Stimulated activated CD4-positive, alpha-beta T cell treated with anti-CD3 and anti-CD28 coated beads, Interleukin-2, amount 100 ng/mL, for 24 hours (primary cell): ENCODE measurements at places on chromosomes 12 and 14.
A peak's percentile ranks its signal among the peaks of the same experiment; 100 is the strongest.

- DNase-seq, result no peak
Observed at GRCh38 chr14:54929556-54929955, 26.9 kb upstream of the GCH1 start.

GRCh38 chr14:103078420-103078749 is 5.6 kb upstream of the LBHD2 start:
- DNase-seq, result peak; percentile 72

DNA sequence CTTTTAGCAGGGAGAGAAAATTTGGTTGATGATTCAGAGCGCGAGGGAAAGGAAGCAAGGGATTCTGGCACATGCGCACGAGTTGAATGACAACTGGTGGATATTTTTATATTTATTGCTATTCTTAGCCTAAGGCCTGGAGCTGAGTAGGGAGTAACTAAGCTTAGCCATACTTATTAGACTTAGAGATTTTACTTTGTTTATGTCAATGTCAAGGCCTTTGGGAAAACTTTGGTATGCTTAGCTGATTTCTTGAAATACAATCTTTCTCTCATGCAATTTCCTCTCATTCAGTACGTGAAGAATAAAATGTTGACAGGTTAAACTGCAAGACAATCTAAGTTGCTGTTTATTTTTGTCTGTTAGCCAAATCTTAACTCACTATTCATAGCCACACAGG is 101.1 kb downstream of the CRADD start:
- DNase-seq, result no peak

- DNase-seq, result no peak
Observed at GRCh38 chr14:81311778-81312177, 88.3 kb downstream of the STON2 start.

DNA sequence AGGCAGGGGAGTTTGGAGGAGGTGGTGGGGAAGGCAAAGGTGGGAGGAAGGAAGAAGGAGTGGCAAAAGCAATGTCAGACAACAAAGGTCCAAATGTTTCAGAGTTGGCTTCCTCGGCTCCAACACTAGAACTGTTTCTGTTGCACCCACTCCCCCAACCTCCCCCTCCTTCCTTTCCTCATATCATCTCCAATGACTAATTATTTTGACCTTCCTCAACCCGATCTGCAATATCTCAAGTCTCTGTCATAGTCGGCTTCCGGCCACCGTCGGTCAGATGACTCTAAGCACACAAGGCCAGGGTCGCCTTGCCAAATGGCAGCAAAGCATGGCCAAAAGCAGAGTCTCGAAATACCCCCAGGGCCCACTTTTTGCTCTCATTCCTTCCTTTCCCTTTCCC is 637.0 kb upstream of the TBX3 start:
- no peak for DNase-seq

DNA sequence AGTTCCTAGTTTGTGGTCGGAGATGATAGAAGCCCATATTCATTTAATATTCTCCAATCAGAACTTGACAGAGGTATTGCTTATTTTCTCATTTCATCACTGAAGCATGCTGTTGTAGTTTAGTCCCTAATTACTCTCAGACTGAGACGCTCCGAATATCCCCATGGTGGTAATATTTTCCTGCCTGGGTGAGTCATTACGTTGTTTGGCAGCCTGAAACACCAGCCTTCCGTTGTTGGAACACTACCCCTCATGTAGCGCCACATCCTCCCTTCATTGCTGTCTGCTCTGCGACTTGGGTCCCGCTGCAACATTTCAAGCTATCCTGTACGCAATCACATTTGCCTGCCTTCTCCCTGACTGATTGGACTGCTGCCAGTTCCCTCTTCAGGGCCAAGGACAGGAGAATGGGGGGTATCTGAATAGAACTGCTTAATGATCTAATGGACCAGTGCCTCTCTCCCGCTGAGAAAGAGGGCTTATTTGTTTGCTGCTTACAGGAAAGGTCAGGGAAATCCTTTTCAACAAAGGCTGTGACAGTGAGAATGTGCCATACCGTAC is 369.1 kb downstream of the NPAS3 start:
- no peak for DNase-seq

- DNase-seq, result peak; percentile 18
Observed at GRCh38 chr14:32702562-32702961, 236.1 kb upstream of the NPAS3 start.

DNA sequence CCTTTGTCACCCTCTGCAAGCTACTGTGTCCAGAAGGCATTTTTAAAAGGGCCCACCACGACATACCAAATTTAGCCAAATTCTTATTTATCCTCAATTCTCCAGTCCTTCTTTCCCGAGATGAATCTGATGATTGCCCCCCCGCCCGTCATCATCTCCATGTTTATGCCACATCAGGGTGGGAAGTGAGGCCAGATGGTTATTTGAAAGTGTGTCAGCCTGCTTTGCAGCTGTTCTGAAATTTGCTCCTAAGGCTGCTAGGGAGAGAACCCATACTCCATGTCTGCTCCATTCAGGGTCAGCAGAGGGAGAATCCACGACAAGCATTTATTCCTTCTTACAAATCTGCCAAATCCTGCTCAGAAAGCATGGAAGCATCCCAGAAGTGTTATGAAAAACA is 337.8 kb downstream of the ADAMTS20 start:
- no peak for DNase-seq

DNA sequence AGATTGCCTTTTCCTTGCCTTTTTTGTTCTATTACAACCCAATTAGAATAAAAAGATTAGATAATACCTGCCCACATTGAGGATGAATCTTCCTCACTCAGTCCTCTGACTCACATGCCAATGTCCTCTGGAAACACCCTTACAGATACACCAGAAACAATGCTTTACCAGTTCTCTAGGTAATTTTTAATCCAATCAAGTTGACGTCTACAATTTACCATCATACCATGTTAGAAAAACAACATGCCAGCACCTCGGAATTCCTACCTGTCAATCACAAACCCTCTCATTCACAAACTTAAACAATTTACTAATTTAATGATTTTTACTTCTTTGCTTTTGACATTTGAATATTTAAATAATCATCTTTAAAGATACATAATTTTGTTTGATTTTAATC is 953.8 kb downstream of the TRHDE start:
- DNase-seq, result no peak

- DNase-seq, result no peak
Observed at GRCh38 chr12:46562625-46563225, 190.2 kb upstream of the SLC38A2 start.

DNA sequence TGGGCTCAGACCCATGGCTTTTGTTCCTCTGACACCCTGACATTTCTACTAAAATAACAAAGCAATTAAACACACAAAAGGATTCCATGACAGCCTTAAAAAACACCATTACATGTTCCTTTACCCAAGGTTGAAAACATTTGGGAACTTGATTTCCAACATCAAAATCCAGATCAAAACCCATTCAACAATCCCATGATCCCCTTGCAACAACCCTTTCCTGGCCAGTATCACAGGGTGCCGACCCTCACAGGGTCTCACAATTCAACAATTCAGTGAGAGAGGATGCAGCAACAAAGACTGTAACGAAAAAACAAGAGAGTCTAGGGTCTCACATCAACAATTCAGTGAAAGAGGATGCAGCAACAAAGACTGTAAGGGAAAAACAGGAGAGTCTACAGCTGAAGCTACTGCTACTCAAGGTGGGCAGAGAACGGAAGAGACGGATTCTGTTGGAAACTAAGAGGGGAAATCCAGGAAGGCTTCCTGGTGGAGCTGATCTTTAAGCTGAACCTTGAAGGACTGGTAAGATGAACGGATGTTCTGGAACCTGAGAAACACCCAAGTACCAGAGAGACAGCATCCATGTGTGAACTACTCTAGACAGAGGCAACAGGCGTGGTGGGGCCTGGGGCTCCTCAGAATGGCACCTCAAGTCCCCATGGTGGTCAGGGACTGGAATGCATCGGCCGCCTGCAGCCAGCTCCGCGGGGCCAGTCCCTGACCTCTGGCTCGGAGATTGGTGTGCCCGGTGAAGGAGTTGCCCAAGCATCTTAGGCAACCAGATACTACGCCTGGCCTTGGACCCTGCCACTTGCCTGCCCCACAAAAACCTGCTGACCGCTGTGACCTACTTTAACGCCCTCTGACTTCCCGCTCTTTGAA is 22.7 kb upstream of the ZFP36L1 start:
- no peak for DNase-seq

- no peak for DNase-seq
Observed at GRCh38 chr14:104845033-104845666, 19.9 kb upstream of the CEP170B start.

DNA sequence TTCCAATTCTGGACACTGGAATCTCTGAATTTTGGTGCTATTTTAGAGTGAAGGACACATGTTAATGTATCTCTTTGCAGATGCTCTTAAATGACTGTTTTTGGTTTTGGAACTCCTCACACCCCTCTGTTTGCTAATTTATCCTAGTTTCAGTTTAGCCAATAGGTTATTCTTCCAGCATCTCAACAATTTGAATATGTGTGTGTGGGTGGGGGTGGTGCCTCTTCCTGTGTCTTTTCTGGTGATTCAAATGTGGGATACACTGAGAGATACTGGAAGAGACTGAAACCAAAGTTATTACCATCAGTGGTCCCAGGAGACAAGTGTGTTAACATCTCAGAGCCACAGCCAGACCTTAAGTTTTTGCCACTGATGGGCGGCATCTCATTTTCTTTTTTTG is 1317.4 kb upstream of the TMEM132C start:
- no peak for DNase-seq

DNA sequence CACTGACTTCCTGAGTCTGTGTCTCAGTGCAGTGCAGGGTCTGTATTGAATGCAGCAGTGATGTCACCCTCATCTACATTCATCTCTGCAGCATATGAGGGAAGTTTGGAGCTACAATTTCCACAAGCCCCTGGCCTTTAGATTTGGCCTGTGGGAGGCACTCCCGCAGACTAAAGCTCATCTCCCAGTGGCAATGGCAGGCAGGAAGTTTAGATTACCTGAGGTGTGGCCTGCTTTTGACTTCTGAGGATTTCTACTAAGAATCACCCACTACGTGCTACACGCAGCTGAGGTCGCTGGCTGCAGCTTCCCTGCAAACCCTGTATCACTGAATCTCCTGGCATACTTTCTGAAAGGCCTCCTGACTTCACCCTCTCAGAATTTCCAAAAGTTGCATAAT is 202.2 kb upstream of the PRKD1 start:
- DNase-seq, result no peak

GRCh38 chr12:104495786-104496185 is 39.0 kb downstream of the CHST11 start:
- no peak for DNase-seq

DNA sequence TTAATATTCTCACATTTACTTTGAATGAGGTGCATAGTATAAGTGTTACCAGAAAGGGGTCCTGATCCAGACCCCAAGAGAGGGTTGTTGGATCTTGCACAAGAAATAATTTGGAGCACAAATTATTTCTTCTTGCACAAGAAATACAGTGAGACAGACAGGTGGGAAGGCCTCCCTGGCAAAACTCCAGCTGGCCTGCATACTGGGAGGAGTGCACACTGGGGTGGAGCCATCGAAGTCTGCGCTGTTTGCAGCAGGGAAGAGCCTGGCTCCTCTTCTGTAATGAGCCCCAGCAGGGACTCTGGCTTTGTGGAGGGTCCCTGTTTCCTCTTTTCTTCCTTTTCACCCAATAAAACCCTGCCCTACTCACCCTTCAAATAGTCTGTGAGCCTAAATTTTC is 141.6 kb downstream of the GLT1D1 start:
- no peak for DNase-seq

- DNase-seq, result no peak
Observed at GRCh38 chr14:90782892-90783291, 33.3 kb downstream of the TTC7B start.

DNA sequence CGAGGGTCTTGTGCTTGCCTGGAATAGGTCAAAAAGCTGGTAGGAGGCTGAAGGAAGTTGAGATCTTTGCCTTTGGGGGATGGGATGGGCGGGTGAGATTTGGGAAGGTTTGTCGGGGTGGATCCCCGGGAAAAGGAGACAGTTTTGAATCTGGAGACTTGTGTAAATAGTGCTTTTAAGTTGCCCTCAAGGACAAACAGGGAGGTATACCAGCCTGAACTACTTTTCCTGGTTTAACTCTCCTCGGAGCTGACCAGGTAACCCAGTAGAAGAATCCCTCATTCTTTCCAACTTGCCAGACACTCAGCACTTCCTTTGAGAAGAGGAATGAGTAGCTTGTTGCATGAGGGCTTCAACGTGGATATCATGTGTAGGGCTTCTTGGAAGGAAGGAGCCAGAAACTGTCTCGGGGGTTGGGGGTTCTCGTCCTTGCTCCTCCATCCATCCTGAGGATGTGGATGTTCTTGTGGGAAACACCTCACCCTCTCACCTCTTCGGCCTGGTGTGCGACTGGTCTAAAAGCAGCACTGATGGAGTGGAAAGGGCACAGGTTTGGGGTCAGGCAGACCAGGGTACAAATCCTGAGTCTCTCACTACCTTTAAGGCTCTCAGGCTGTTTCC is 1.9 kb downstream of the TEAD4 start:
- no peak for DNase-seq

GRCh38 chr14:36931791-36932190 is 240.6 kb downstream of the SLC25A21 start:
- no peak for DNase-seq

DNA sequence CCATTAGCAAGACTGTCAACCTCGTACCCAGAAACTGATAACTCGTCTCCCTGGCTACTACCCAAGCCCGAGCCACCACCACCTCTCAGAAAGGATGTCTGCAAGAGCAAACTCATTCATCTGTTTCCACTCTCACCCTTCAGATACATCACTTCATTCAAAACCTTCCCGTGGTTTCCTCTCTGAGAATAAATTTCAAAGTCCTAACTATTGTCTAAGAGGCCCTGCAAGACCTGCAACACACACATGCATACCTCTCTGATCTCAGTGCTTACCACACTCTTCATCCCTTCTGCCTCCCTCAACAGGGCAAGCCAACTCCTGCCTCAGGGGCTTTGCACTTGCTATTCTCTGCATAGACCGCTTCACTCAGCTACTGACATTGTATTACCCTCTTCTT is 40.6 kb downstream of the PPP1R13B start:
- DNase-seq, result no peak
